ENCODE measurements at places on chromosomes 12 and 14. TPM values are rescaled to one million over a fixed set of nuclear protein-coding genes. Genes with fewer than 3 reads are reported as not detected.
A peak's percentile ranks its signal among the peaks of the same experiment; 100 is the strongest.

DNA sequence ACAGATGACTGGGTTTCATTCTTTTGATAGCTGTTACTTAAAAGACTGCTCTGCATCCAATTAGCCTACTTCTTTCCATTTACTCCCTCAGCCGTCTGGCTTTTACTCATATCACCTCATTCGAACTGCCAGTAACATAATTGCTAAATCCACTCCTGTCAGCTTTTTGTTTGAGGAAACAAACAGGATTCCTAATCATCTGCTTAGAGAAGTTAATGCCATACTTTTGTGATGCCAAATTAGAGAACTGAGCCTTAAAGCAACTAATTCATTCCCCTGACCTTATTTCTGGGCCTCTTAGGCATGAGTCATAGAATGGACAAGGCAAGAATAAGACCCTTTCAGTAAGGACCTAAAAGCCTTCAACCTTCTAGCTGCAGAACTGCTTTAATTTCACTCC lies 2.9 kb downstream of the OXA1L start:
- no peak for DNase-seq

The SOAT2 gene
- total RNA-seq = 9.8 TPM

The ASCL1 gene
- total RNA-seq = not detected

GRCh38 chr14:56087671-56088471 lies 30.3 kb upstream of the PELI2 start:
- no peak for DNase-seq

DNA sequence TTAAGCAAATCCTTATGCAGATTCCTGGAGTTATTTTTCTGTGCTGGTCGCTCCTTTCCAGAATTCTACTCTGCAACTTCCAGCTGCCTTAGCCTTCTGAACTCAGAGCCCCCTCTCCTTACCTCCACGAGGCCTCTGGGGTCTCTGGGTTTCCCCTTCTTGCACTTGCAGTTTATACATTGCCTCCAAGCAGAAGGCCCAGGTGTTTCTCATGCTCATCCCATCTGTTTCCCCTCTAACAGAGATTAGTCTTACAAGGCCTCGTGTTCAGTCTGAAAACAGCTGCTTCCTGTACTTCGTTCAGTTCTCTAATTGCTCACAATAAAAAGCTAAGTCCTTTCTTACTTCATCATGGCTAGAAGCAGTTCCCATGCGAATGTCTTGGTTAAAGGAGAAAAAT lies 134.4 kb upstream of the FGD4 start:
- no peak for DNase-seq

DNA sequence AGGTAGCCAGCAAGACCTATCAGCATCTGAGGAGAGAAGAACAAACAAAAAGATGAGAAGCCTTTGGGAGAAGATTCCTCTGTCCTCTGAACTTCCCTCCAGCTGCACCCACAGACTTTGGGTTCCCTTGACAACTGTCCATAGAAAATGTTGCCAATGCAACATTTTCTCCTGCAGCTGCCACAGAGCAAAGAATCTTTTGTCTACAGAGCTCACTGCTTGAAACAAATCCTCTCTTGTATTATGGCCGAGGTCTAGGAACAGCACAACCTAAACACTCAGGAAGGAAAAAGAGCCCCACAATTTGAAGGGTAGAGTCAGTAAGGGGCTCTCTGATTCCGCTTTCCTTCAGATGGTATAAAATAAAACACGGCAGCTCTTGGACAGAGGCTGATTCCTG lies 14.3 kb downstream of the POMT2 start:
- no peak for DNase-seq

The BIN2 gene
- 164 TPM for total RNA-seq

DNA sequence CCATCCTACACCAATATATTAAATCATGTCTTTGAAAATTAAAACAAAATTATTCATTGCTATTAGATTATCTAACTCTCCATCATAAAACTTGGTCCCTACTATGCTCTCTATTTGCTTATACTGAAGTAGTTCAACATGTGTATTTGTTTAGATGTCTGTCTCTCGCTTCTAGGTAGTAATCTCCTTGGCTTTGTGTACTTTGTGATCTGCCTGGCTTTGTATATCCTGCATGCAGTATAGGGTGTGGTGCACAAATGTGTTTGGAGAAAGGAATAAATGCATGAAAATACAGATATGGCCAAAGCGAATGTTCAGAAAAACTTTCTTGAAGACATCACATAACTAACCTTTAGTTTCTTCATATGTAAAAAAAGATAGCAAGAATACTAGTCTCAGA lies 246.6 kb upstream of the LRFN5 start:
- DNase-seq = no peak

DNA sequence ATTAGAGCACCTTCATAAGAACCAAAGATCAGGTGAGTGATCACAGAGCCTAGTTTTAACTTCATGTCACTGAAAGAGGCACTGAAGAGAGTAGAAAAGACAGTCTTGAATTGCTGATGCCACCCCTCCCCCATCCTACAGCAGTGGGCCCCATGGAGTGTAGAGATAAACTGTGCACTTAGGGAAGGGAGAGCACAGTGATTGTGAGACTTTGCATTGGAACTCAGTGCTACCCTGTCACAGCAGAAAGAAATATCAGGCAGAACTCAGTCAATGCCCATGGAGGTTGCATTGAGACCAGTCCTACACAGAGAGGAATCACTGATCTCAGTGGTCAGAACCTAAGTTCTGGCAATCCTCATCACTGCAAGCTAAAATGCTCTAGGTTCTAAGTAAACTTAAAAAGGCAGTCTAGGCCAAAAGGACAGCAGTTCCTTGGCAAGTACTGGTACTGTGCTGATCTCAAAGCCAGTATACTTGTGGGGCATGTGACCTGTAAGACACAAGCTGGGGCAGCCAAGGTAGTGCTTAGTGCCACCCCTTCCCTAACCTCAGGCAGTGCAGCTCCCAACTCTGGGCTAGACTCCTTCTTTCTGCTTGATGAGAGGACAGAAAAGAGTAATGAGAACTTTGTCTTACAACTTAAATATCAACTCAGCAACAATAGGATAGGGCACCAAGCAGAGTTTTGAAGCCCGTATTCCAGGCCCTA lies 94.1 kb downstream of the FSCB start:
- DNase-seq = no peak

DNA sequence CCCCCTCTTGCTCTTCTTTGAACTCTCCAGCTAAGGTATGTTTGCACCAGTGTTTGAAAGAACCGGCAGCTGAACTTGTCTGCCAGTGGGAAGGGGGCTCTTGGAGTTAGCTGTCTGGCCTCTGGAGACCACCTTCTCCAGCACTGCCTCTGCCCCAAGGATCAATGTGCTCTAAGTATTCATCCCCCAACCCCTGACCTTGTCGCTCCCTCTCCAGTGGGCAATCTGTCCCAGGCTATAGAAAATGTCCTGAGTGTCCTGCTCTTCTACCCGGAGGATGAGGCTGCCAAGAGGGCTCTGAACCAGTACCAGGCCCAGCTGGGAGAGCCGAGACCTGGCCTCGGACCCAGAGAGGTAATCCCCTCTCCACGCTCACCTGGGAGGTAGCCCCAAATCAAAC lies 2.8 kb downstream of the P3H3 start:
- DNase-seq = no peak

The FAM181A gene
- total RNA-seq = not detected

- no peak for DNase-seq
These were observed 294.6 kb upstream of the PRICKLE1 start for GRCh38 chr12:42884116-42884515.

DNA sequence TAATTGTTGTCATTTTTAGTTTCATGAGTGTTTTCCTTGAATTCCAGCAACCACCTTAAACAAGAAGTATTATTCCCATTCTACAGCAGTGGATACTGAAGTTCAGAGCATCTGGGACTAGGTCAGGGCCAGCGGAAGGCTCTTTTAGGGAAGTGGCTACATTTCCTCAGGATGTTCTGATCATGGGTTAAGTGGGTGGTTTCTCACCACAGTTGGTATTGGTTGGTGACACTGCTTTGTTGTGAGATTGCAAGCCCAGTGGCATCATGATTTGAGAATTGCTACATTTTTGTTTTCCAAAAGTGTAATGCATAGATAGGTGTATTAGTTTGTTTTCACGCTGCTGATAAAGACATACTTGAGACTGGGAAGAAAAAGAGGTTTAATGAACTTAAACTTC lies 47.1 kb downstream of the SYNE2 start:
- no peak for DNase-seq

The KRT80 gene
- not detected for total RNA-seq

- DNase-seq = no peak
These were observed 16.7 kb downstream of the CDK2AP1 start for GRCh38 chr12:123254853-123255446.

The CHST11 gene
- total RNA-seq = 72.9 TPM

The NEUROD4 gene
- total RNA-seq = not detected

GRCh38 chr12:42281278-42281677 lies 43.2 kb upstream of the YAF2 start:
- no peak for DNase-seq

DNA sequence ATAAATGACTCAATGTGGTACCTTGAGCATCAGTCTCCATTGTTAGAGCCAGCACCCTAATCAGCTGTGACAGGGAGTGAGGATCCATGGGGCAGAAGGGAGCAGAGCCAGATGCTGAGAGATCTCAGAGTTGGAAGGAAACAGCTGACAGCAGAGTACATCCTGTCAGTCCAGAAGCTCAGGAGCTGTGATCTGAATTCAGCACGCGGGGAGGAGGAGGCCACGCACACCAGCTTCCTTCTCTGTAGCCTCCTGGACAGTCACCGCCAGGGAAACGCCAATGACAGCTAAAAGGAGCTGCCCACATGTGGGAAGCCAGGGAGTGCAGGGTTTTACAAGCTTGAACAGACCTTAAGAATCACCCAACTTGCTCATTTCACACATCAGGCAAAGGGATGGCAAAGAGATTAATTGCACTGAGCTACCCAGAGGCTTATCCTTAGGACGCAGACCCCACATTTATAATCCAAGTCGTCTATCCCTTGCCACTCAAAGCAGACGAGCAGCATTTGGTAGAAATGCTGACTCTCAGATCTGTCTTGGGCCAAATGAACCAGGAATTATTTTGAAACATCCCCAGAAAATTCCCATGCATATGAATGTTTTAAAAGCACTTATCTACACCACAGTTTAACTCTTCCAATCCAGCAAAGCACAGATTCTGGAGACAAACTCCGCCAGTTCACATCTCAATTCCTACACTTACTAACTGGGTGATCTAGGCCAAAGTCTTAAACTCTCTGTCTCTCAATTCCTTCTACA lies 322.6 kb upstream of the TMTC1 start:
- no peak for DNase-seq

DNA sequence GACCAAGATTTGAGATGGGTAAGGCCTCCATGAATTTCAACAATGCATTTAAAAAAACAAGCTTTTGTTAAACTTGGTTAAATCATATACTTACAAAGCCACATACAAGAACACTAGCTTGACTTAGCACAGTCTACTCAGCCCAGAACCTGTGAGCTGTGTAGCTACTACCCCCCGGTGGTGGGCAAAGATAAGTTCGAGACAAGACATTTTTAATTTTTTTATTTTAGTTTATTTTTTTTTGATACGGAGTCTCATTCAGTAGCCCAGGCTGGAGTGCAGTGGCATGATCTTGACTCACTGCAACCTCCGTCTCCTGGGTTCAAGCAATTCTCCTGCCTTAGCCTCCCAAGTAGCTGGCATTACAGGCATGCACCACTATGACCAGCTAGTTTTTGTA lies 3.7 kb upstream of the NECAP1 start:
- DNase-seq = no peak

The PDE3A gene
- not detected for total RNA-seq

DNA sequence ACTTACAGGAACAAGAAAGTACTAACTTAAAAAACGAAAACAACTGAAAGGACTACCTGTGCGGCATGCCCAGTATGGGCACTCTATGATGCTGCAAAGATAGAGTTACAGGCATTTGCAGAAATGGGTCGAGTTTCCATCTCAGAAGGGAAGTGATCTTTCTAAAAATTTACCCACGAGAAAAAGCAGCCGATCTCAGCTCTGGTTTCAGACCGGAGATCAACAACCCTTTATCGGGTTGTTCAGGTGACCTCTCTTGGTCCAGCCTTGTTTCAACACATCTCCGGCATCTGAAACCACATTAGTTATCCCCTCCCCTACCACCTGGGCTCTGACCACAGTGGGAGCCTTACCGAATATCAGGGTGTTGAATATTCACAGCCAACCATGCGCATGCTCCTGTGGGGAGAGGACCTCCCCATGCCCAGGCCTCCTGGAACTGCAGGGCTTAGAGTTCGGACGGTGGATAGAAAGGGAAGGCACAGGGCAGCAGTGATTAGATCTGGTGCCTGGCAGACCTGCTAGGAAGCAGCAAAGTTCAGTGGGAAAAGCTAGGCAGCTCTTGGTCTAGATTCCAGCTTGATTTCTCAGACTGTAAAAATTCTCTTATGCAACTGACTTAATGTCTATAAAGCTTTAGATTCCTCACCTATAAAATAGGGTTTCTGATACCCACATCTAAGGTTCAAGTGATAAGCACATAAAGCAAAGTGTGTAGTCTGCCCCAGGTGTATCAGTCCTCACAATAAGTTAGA lies 906.0 kb downstream of the VRK1 start:
- peak; percentile 48 for DNase-seq

The FAM186B gene
- 0.11 TPM for total RNA-seq

GRCh38 chr12:50051101-50051806 lies 6.1 kb upstream of the ASIC1 start:
- DNase-seq = no peak

DNA sequence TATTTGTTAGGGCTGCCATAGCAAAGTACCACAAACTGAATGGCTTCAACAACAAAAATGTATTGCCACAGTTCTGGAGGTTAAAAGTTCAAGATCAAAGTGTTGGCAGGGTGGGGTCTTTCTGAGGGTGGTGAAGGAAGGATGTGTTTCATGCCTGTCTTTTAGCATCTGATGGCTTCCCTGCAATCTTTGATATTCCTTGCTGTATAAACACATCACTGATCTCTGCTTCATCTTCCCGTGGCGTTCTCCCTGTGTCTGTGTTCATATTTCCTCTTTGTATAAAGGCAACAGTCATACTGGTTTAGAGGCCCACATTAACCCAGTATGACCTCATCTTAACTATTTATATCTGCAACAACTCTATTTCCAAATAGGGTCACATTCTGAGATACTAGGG lies 167.5 kb downstream of the BTG1 start:
- no peak for DNase-seq

DNA sequence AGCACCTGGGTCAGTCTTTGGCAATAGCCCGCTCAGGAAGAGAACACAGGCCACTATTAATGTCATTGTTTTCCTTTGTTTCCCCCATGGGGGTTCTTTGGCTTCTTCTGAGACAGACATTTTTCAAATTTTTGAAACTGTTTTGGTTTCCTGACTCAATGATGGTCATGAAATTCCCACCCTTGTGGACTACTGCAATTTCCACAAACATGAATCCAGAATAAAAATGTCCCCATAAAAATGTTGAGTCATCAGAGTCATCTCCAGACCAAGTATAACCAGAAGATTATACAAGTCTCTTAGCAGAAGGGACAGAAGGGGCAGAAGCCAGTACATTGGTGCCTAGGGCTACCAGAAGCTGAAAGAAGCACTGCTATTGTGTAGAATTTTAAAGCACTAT lies 29.1 kb downstream of the SLCO1A2 start:
- DNase-seq = no peak

GRCh38 chr14:72610096-72610830 lies 283.6 kb downstream of the DPF3 start:
- DNase-seq = no peak

- DNase-seq = no peak
These were observed 16.0 kb downstream of the SOS2 start for GRCh38 chr14:50215416-50215815.

- DNase-seq = no peak
These were observed 384.7 kb downstream of the ALG10 start for GRCh38 chr12:34406996-34407300.

GRCh38 chr14:76376878-76377734 lies 1.2 kb downstream of the ESRRB start:
- DNase-seq = no peak
